ENCODE measurements at places on chromosomes 4 and X.

DNA sequence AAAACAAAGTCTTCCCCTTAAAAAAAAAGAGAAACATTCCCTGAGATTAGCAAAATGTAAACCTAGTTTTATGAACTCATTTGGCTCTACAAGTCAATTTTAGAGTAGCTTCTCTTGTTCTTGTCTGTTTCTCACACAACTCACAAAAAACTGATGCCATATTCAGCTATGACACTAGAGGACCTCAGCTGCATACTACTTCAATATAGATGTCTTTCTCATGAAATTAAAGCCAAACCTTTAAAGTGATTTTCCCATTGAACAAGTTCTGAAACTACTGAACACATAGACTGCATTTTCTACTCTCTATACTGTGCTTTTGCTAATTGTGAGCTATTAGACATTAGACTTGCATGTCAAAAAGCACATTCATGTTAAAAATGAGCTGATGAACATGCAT is 49.8 kb downstream of the TBCK start:
- peak; percentile 6 for DNase-seq

DNA sequence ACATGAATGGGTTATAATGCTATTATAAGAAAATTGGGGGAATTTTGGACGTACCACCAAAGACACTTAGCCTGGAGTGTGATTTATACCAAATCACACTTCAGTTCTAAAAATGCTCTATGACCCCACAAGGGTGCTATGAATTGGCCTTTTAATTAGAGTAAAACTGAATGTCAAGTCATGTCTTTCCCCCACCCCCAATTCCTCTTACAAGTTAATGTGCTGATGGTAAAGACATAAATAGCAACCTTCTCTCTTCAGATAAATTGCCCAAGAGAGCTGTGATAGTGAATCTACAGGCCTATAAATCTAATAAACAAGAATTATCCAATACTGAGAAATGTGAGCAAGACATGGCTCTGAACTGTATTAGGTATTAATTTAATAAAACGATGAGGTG is 78.8 kb downstream of the RNF150 start:
- no peak for DNase-seq

DNA sequence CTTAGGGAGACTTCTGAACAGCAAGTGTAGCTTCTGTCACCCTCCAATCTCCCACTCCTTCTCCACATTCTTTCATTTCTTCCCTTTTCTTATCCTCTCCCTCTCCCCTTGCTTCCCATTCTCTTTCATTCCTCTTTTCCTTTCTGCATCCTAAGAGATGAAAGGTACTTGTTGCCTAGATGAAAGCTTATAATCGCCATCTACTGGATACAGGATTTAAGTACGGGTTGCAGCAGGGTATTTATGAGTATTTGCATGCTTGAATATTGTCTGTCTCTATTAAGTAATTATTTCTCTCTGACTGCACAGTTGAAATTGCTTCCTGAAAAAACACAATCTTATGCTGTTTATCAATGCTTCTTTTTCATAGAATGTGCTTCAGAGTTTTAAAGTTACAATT is 174.0 kb upstream of the TENT5D start:
- DNase-seq = peak; percentile 33

DNA sequence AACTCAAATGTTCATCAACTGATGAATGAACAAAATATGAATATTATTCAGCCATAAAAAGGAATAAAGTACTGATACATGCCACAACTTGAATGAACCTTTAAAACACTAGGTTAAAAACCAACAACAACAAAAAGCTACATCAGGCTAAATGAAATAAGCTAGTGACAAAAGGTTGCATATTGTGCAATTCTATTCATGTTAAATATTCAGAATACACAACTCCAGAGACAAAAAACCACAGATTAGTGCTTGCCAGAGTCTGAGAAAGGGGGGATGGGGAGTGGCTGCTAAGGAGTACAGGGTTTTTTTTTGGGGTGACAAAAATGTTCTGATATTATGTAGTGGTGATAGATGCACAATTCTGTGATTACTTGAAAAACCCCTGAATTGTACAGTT is 58.5 kb downstream of the HAUS3 start:
- DNase-seq = no peak

DNA sequence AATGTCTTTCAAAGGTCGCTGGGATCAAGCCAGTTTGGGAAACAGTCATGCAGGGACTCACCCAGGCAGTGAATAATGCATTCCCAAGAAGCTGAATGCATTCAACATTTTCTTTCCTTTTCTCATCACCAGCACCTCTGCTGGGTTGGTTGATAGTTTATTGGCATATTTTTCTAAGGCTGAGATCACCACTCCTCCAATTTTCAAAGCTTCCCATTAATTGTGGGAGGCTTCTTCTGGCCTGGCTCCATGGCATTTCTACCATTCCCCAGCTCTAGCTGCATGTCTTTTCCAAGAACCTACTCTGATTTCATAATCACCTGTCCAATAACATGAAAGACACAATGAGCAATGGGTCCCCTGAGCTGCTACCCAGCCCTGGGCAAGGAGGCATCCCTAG is 35.8 kb downstream of the CHRDL1 start:
- DNase-seq = no peak

DNA sequence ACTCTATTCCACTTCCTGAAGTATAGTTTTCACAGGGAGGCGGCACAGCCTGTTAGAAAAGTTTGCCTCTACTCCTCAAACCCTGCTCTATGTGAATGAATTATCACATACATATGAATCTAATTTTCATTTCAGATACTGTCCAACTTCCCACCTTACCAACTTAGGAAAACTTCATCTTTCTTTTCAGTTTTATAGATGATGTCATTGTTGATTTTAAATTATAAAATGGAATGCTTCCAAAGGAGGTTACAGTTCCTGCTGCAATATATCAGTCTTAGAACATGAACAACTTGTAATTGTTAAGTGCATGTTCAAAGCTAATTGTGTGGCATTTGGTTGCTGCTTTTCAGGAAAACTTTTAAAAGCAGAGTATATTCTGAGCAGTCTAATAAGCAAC is 92.4 kb downstream of the NEUROG2 start:
- no peak for DNase-seq

DNA sequence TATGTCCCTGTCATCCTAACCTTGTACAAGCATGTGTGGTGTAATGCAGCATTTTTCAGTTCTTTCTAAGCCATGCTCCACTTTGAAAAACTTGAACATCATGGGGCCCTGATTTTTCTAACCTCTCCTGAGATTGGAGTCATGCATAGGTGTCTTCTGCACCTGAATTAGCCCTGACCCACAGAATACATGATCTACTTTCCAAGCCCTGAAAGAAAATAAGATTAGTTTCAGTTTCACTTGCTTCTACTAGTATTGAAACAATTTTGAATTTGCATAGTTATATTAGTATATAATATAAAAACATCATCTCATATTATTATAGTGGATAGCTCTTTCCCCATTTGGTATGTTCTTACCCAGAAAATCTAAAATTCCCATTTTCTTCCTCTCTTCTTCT is 178.2 kb downstream of the HS3ST1 start:
- no peak for DNase-seq

- DNase-seq = peak; percentile 54
Measured at GRCh38 chr4:107780665-107781064, 44.1 kb upstream of the SGMS2 start.
